ENCODE measurements at places on chromosomes 11 and 22.

DNA sequence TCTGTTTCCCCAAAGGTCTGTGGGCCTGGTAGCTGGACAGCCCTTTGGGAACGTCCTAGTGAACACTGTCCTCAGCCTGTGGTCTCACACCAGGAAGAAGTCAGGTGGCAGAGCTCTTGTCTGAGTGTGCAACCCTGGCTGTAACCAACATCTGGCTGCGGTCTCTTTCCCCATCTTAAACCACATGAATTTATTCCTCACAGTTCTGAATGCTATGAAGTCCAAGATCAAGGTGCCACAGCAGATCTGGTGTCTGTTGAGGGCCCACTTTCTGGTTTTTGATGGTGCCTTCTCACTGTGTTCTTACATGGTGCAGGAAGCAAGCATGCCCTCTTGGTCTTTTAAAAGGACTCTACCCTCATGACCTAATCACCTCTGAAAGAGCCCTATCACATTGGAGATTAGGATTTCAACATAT is 2.7 kb downstream of the UPB1 start:
- no peak for DNase-seq

DNA sequence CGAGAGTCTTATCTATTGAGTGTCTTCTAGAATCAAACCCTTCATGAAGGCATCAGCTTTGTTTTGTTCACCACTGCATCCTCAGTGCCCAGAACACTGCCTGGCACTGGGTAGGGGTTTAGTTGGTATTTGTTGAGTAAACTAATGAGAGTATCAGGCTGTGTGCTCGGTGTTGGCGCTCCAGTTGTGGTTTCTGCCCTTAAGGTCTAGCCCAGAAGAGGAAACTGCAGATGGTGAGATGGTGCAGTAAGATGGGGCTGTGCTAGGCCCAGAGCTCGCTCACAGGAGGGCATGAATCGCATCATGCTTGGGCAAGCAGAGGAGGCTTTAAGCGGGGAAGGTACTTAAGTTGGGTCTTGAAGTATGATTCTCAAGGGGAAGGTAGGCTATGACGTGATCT is 97.2 kb downstream of the FBXO7 start:
- DNase-seq, result no peak

GRCh38 chr22:32801537-32802236 is at the start of gene TIMP3:
Gene TIMP3 (plus strand): TSS chr22:32801705. CDS start chr22:32802002, 297 bp downstream.
- DNase-seq, result no peak

- no peak for DNase-seq
Measured at GRCh38 chr11:15027956-15028355, 45.4 kb upstream of the CALCB start.

GRCh38 chr11:86497310-86497709 is 122.6 kb downstream of the CCDC81 start:
- no peak for DNase-seq
